ENCODE measurements at places on chromosomes 2 and 18. TPM values are rescaled to one million over a fixed set of nuclear protein-coding genes. Genes with fewer than 3 reads are reported as not detected.

The PROM2 gene
- total RNA-seq: 1.4 TPM

- no peaks in the 10 kb centered on the region for H3K4me1 ChIP-seq
- no peaks in the 10 kb centered on the region for H3K27me3 ChIP-seq
- no peaks in the 10 kb centered on the region for H3K36me3 ChIP-seq
- H3K27ac ChIP-seq: no peak overlapping the region
- no peak overlapping the region for H3K4me3 ChIP-seq
These were observed 33.5 kb upstream of the CD226 start for GRCh38 chr18:69980982-69981804.

GRCh38 chr18:13112982-13113381, 105.6 kb upstream of the LDLRAD4 start:
- no peak overlapping the region for H3K27ac ChIP-seq
- DNase-seq: no peak
- no peaks in the 10 kb centered on the region for H3K27me3 ChIP-seq
- H3K4me1 ChIP-seq: no peaks in the 10 kb centered on the region

The WNT10A gene
- total RNA-seq: 9.2 TPM

DNA sequence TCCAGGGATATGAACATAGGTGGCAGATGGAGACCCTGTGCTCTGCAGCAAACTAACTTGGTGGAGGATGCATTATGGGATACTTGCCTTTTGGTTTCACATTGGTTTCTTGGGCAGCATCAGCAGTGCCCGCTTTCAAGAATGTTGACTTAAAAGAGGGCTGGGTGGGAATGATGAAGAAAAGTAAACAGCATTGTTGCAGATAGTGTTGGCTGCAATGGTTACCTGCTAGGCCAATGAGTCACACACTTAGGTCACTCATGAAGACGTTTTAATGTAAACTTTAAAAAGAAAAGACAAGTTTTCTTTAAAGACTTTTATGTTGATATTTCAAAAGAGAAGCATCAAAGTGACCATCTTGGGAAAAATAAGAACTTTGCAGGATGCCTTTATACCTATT, 26.1 kb upstream of the FAM237A start:
- H3K4me1 ChIP-seq: no peaks in the 10 kb centered on the region
- no peaks in the 10 kb centered on the region for H3K36me3 ChIP-seq
- no peak overlapping the region for H3K4me3 ChIP-seq
- no peak for DNase-seq

The DCC gene
- total RNA-seq: not detected

The OTOS gene
- total RNA-seq: not detected

GRCh38 chr2:217851191-217852020, 151.4 kb downstream of the TNS1 start:
- no peak for DNase-seq
- no peak overlapping the region for H3K4me3 ChIP-seq
- no peak overlapping the region for H3K27ac ChIP-seq
- H3K27me3 ChIP-seq: peaks cover 2% of the 10 kb centered on the region
- no peaks in the 10 kb centered on the region for H3K4me1 ChIP-seq
